ENCODE measurements at places on chromosomes 7 and 10. TPM values are rescaled to one million over a fixed set of nuclear protein-coding genes. Genes with fewer than 3 reads are reported as not detected.

DNA sequence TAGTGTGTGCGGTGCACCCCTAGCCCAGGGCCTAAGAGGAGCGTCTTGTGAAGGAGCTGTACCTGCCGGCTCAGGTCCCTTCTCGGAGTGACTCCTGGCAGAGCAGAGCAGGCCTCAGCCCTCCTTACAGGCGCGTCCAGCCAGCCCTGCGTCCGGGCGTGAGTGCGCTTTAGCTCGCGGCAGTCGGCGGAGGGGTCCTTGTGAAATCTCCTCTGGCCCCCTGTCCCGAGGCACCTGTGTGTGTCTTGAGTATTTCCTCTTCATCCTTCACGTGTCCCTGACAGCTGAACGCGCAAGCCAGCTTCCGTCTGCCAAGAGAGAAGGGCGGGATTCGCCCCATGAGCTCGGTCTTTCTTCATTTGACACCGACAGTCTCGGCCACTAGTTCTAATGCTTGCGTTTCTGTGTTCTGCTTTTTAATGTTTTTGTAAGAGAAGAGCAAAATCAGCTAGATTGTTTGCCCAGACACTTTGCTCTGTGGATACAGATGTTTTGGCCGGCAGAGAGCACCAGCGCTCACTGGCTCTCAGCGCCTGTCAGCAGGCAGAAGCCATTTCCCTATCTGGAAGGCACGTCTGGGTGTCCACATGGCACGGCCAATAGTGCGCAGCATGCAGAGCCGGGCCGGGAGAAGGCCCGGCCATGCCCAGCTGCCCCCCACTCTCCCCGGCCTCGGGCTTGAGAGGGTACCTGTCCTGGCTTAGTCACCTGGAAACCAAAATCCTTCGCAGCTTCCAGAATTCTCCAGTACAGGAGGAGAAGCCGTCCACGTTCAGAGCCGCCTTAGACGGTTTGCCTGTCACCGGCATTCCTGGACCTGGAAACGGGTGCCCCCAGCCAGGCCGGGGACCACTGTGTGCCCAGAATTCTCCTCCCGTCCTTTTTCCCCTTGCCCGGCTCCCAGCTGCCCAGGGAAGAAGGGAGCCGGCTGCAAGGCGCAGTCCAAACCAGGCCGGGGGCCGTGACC, 7.0 kb downstream of the GET4 start:
- no peaks in the 10 kb centered on the region for H3K27me3 ChIP-seq
- no peak overlapping the region for H3K27ac ChIP-seq
- no peak for DNase-seq
- H3K36me3 ChIP-seq: peaks cover 4% of the 10 kb centered on the region

DCLRE1A gene
- 19.0 TPM for total RNA-seq

DNA sequence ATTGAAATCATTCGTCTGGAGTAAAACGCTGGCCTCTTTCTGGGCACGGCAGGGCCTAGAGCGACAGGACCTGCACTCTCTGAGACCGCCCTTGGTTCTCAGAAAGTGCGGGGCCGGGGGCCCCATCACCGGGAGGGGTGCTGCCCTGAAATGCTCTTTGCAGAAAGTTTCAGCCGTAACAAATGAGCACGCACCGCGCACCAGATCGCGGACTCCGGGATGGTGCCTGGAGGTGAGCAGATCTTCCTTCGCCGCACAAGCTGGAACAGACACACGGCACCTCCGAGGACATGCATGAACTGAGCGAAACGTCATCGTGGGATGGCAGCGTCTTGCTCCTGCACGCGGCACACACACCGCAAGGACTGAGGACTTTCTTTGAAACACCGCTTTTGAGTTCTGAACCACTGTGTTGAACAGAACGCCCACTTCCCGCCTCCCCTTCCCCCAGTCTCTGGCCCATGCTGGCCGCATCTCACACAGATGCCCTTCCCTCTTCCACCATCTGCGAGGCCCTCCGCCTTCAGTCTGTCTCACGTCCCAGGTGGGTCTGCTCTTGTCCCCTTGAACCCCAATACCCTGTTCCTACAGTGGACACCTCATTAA, 538.7 kb upstream of the MGMT start:
- H3K4me3 ChIP-seq: no peak overlapping the region
- H3K27ac ChIP-seq: no peak overlapping the region
- DNase-seq: no peak
- no peaks in the 10 kb centered on the region for H3K36me3 ChIP-seq
- peaks cover 7% of the 10 kb centered on the region for H3K27me3 ChIP-seq
- no peaks in the 10 kb centered on the region for H3K4me1 ChIP-seq

- H3K27ac ChIP-seq: no peak overlapping the region
- peaks cover 3% of the 10 kb centered on the region for H3K27me3 ChIP-seq
- H3K4me3 ChIP-seq: no peak overlapping the region
- H3K4me1 ChIP-seq: no peaks in the 10 kb centered on the region
These were observed 39.6 kb upstream of the CACNB2 start for GRCh38 chr10:18100669-18101068.

- no peaks in the 10 kb centered on the region for H3K4me1 ChIP-seq
- no peak overlapping the region for H3K27ac ChIP-seq
- no peak overlapping the region for H3K4me3 ChIP-seq
- H3K27me3 ChIP-seq: no peaks in the 10 kb centered on the region
- DNase-seq: no peak
These were observed 888.5 kb upstream of the SORCS1 start for GRCh38 chr10:108052981-108053380.

- H3K4me1 ChIP-seq: no peaks in the 10 kb centered on the region
- H3K36me3 ChIP-seq: no peaks in the 10 kb centered on the region
- H3K4me3 ChIP-seq: no peak overlapping the region
- H3K27ac ChIP-seq: no peak overlapping the region
- no peak for DNase-seq
These were observed 15.7 kb upstream of the STN1 start for GRCh38 chr10:103933557-103934121.

DNA sequence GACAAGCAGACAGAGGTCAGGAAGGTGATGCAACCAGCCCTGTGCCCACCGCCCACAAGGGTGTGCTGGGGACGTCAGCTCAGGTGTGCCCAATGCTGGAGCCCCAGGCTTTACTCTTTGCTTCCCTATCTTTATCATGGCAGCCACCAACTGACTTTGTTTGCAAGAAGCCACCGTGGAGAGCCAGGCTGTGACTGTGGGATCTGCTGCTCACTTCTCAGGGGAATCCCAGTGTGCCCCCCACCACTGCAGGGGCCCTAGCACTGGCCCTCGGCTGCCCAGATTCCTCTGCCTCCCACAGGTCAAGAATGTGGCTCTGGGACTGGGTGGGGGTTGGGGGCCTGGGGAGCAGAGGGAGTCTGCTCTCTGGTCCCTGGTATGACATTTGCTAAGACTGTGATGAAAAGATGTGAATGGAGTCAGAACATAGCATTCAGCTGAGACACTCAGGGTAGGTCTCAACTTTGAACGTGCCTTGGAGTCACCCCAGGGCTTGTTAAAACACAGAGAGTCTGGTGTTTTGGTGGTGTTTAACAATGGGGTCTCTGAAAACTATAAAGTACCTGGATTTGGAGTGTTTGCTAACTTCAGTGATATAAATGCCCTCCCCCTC, 47.3 kb downstream of the ARHGAP22 start:
- H3K4me3 ChIP-seq: no peak overlapping the region
- no peak overlapping the region for H3K27ac ChIP-seq
- no peak for DNase-seq
- H3K4me1 ChIP-seq: no peaks in the 10 kb centered on the region

TUBB8 gene
- total RNA-seq: not detected

DNA sequence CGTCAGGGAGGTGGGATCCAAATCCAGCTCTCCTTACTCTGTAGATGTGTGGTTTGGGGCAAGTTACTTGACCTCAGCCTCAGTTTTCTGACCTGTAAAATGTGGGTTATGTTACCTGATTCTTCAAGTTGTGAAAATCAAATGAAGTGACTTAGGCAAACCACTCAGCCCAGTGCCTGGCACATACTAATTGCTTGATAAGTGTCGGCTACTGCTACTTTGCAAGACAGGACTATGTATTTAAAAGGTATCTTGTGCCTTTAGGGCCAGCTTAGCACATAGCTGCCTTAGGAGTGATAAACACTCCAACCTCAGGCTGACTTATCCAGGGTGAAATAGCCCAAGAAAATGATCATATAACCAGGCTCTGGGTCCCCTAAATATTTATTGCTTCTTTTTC, 42.9 kb downstream of the GOLGA7B start:
- H3K27ac ChIP-seq: no peak overlapping the region
- DNase-seq: no peak
- no peaks in the 10 kb centered on the region for H3K27me3 ChIP-seq
- H3K36me3 ChIP-seq: no peaks in the 10 kb centered on the region
- H3K4me1 ChIP-seq: no peaks in the 10 kb centered on the region

HKDC1 gene
- not detected for total RNA-seq

STRIP2 gene
- 7.9 TPM for total RNA-seq

- H3K36me3 ChIP-seq: peaks cover 62% of the 10 kb centered on the region
- H3K27ac ChIP-seq: peak overlapping the region; percentile 65
- no peak overlapping the region for H3K4me3 ChIP-seq
- no peaks in the 10 kb centered on the region for H3K27me3 ChIP-seq
These were observed 35.9 kb downstream of the APBB1IP start for GRCh38 chr10:26474026-26474425.

DNA sequence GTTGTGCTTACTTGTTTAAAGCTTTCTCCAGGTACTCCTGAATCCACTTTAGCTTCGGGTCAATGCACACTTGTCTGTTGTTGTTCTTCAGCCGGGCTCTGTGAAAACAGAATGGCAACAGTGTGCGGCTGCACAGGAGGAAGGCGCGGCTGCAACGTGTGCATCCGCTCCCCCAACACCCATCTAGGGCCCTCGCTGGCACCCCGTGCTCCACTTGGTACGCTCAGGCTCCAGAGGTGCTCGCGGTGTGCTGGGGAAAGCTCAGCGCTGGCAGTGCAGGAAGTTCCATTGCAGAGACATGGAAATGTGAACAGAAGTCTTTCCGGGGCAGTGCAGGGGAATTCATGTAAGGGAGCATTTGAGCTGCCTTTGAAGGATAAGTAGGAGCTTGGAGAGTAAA, 6.3 kb downstream of the CXCL12 start:
- DNase-seq: no peak
- no peaks in the 10 kb centered on the region for H3K36me3 ChIP-seq
- H3K27ac ChIP-seq: no peak overlapping the region

DNA sequence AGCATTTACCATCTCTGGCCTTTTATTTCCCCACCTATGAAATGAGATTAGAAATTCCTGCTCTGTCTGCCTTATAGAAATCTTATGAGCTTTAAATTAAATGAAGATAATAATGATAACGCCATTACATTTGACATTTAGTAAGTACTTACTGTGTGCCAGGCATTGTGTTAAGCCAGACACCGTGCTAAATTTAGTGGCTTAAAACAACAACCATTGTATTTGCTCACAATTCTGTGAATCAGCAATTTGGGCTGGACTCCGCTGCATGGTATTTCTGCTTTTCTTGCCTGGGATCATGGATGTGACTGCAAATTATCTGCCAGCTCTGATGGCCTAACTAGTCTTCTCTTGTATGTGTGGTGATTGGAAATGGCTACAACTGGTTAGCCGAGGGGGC, 56.4 kb upstream of the CCDC6 start:
- H3K36me3 ChIP-seq: no peaks in the 10 kb centered on the region
- H3K4me3 ChIP-seq: no peak overlapping the region
- no peak overlapping the region for H3K27ac ChIP-seq
- H3K4me1 ChIP-seq: no peaks in the 10 kb centered on the region
- peaks cover 23% of the 10 kb centered on the region for H3K27me3 ChIP-seq
- no peak for DNase-seq

GRCh38 chr7:74362266-74362665, 73.1 kb downstream of the CLIP2 start:
- no peaks in the 10 kb centered on the region for H3K27me3 ChIP-seq
- no peak overlapping the region for H3K27ac ChIP-seq
- DNase-seq: no peak
- no peak overlapping the region for H3K4me3 ChIP-seq

AKR1D1 gene
- not detected for total RNA-seq

DNA sequence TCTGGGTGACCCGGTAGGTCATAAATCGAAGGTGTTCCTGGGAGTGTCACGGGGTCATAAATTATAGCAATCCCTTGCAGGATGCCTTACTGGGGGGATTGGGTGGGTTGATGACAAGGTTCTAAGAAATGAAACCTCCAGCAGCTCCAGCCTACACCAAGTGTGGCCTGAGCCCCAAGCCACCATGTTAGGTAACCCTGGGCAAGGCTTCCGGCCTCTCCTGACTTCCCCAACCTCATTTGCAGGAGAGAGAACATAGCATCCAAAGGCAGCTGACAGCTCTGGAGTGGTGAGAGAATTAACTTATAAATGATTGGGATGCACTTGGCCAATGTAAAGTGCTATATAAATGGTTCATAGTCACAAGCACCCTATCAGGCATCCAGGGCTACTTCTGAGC, 52.8 kb upstream of the TMEM273 start:
- H3K36me3 ChIP-seq: no peaks in the 10 kb centered on the region
- H3K27me3 ChIP-seq: peaks cover 7% of the 10 kb centered on the region
- no peak overlapping the region for H3K4me3 ChIP-seq
- H3K27ac ChIP-seq: no peak overlapping the region
- DNase-seq: no peak

DNA sequence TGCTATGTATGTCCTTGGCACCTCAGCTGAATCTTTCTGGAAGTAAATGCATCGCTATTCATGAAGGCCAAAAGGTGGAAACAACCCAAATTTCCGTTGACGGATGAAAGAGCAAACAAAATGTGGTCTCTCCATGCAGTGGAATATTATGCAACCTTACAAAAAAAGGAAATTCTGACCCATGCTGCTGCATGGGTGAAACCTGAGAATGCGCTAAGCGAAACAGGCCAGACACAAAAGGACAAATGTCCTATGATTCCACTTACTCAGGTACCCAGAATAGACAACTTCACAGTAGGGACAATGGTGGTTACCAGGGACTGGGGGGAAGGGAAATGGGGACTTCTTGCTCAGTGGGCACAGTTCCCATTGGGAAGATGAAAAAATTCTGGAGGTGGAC, 158.8 kb downstream of the CAMK1D start:
- no peak overlapping the region for H3K27ac ChIP-seq
- H3K4me3 ChIP-seq: no peak overlapping the region
- DNase-seq: no peak
- H3K4me1 ChIP-seq: peaks cover 44% of the 10 kb centered on the region
- peaks cover 4% of the 10 kb centered on the region for H3K36me3 ChIP-seq

DNA sequence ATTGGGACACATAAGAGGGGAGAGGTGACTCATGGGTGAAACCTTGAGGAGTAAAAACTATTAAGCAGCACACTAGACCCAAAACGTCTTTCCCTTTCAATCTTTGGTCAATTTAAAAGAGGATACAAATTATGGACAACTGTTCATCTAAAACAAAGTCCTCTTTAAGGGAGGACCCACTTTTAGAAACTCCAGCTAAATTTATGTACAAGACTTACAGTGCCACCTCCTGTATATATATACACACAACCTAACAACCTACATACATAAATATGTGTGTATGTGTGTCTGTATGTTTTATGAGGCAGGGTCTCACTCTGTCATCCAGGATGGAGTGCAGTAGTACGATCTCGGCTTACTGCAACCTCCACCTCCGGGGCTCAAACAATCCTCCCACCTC, 18.1 kb upstream of the ZC3HAV1 start:
- no peak for DNase-seq
- H3K27me3 ChIP-seq: no peaks in the 10 kb centered on the region
- peaks cover 28% of the 10 kb centered on the region for H3K4me1 ChIP-seq

UPK3B gene
- total RNA-seq: not detected

- H3K4me1 ChIP-seq: no peaks in the 10 kb centered on the region
- H3K27ac ChIP-seq: no peak overlapping the region
- peaks cover 58% of the 10 kb centered on the region for H3K36me3 ChIP-seq
- H3K27me3 ChIP-seq: no peaks in the 10 kb centered on the region
- DNase-seq: no peak
These were observed 221.9 kb downstream of the EBF3 start for GRCh38 chr10:129741978-129742741.

CALHM3 gene
- total RNA-seq: not detected

GRCh38 chr7:23093546-23093945, 12.0 kb upstream of the KLHL7 start:
- no peaks in the 10 kb centered on the region for H3K4me1 ChIP-seq
- no peak for DNase-seq
- H3K36me3 ChIP-seq: peaks cover 9% of the 10 kb centered on the region
- no peak overlapping the region for H3K27ac ChIP-seq
- H3K27me3 ChIP-seq: no peaks in the 10 kb centered on the region
- H3K4me3 ChIP-seq: no peak overlapping the region

MYH16 gene
- total RNA-seq: not detected

All from activated naive CD8-positive, alpha-beta T cell treated with anti-CD3 and anti-CD28 coated beads for 36 hours (primary cell).